ENCODE measurements at places on chromosomes 7 and 10.

GRCh38 chr7:405489-406211 is 114.0 kb downstream of the PDGFA start:
- no peak for DNase-seq

- no peak for DNase-seq
These were observed 59.3 kb downstream of the ANKMY2 start for GRCh38 chr7:16586081-16586874.

- DNase-seq: no peak
These were observed 77.3 kb downstream of the CALD1 start for GRCh38 chr7:134856691-134857090.

GRCh38 chr10:7435674-7436073 is 24.8 kb upstream of the SFMBT2 start:
- no peak for DNase-seq

DNA sequence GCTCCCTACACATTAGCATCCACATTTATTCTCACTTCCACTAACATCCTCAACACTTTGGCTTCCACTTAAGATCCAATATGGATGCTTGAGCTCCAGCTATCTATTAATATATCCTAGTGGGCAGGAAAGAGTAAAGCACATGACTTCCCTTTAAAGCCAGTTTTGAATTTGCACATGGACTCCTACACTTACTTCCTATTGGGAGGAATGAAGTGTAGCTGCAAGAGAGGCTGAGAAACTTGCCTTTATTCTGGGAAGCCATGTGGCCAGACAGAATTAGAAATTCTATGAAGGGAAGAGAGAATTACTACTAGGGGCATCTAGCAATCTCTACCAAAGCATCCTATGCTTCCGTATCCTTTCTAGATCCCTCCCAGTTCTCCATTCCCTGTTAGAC is 3.0 kb upstream of the TSPAN14 start:
- DNase-seq: no peak

- DNase-seq: no peak
These were observed 51.9 kb upstream of the CFAP46 start for GRCh38 chr10:132994185-132994796.

DNA sequence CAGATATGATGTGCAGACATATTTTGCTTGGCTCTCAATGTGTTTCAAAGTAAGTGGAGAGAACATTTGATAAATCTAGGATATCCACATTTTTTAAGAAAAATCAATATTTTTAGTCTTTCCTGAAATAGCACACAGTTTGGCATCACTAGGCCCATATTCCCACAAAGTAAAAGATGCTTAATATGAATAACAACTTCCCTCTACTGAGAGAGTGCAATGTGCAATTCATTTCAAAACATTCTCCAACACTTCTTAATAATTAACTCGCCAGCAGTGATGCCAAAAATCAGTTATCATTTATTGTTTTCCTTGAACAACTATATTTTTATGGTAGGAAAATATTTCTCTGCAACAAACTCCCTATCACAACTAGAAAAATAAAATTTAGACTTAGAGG is 800.2 kb upstream of the MBL2 start:
- DNase-seq: no peak

- DNase-seq: peak; percentile 48
These were observed 16.2 kb downstream of the HSPB1 start for GRCh38 chr7:76318488-76319353.

DNA sequence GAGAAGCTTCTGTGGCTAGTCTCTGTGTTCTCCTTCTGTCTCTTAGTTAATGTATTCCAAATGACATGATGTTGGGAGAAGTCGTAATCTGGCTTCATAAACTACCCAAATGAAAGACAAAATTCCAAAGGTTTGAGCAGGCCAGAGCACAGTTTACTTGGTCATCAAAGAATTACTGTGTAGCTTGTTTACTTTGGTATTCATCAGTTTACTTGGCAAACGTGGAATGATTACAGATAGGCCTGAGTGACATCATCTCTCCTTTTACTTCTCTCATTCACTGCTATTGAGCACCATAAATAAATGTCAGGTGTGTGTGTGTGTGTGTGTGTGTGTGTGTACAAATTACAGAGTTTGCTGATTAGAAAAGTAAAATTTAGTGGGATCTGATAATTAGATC is 327.3 kb downstream of the PHTF2 start:
- no peak for DNase-seq

DNA sequence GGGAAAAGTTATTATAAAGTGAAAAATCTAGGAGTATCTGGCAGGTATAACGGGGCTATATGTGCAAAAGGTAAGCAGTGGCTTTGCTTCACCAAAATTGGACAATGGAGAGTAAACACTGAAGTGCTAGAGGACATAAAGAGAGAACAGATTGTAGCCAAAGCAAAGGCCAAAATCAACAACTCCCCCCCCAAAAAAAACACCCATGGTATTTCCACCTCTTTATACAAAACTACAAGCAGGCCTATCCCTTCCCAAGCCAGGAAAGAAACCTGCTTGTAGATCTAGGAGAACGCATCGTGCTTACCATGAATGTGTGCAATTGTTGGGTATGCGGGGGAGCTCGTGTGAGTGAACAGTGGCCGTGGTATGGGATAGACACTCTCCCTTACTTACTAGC is 9.2 kb upstream of the AKR1B1 start:
- DNase-seq: no peak

- DNase-seq: no peak
These were observed 46.7 kb downstream of the CAMK1D start for GRCh38 chr10:12396093-12396492.

DNA sequence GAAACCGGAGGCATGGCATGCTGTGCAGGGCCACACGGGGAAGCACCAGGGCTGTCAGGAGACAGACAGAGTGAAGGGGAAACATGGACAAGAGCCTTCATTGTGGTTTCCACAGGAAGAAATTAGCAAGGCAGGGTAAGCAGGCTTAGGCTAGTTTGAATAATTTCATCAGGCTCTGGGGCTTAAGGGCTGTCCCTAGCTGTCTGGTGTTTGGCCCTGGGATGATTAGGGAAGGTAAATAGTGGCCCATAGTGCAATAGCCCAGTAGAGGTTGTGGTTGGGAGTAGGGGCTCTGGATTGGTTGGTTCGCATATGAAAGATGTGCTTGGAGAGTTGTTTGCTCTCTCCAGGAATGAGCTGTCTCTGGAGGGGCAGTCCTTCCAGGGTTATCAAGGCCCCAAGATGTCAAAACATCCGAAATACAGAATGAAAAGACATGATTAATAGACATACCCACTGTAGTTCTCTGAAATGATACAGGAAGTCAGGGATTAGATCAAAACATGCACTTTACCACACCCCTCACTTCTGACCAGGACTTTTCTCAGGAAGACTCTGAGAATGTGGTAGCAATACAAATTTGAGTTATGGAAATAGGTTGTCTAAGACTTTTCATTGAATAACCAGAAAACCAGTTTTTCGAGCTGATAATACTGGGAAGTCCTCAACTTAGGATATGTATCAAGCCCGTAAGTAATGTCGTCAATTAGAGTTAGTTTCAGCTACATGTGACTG is 224.9 kb upstream of the NFE2L3 start:
- DNase-seq: no peak

DNA sequence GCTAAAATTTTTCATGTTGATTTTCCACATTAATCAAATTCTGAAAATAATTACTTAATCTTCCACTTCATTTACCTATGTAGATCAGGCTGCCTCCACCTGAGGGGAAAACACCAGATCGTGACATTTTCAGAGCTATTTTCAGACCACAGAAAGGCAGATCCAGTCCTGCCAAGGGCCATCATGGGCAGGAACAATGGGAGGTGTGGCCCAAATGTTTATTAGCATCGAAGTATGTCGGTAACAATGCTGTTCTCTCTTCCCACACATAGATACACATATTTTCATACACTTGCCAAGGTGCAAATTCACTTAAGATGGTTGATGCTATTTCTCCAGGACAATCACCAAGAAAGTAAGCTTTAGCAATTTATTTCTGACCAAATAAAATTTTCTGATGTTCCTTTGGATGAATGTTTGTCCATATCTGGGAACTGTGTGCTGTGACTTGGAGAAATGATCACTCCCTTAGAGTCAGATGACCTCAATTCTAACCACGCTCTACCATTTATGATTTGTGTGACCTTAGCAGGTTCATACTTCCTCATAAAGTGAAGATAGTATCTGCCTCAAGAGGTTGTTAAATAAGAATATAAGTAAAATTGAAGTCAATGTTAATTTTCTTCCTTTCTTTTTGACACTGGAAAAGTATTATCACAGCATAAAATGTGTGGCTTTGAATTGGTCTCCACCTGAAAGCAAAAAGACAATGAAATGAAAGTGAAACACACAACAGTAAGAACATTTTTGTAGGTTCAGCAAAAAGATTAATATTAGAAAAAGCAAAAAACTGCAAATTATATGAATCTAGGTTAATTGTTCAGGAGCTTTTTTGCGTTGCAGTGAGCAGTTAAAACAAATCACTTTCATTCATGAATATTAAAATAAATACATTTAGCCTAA is 310.4 kb upstream of the PHF14 start:
- DNase-seq: no peak

DNA sequence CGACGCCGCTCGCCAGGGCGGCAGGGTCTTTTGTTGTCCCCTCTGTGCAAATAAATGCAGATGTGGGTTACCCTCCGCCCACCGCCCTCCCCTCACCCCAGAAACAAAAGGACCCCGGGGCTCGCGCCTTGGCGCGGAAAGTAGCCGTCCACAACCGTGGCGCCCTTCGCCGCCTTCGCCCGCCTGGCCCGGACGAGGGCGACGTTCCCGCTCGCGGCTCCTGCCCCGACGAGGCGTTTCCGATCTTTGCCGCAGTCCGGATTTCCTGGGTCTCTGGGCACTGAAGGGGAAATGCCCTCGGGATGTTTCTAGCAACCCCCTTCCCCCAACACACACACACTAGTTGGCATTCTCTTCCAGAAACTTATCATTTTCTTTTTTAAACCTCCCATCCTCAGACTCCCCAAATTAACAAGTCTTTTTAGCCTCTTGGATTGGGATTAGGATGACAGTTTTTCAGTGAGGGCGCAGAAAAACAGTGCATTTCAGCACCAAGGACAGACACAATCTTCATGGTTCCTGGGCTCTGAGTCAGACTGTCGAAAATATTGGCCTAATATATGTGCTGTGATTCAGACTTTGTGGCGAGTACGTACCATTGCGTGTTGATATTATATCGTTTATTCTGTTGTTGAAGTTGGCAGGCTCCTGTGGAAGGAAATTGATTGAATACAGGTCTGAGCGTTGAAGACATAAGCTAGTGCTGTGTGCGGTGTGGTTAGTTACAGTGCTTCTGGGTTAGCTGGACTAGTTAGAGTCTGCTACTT is 771 bp downstream of the PHYHIPL start:
- no peak for DNase-seq

DNA sequence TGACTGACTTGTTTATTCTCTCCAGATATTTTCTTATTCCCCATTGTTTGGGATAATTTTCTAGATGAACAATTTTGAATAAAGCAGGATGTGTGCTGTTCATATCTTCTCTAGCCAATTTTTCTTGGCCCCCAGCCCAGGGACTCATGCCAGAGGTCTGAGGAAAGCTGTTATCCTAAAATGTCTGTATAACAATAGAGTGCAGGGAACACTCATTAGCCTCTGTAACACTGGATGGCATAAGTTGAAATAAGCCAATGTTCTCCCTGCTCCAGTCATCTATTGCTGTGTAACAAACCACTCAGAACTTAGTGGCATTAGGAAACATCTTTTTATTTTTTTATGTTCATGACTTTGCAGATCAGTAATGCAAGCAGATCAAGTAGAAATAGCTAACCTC is 121.7 kb upstream of the TRIM24 start:
- DNase-seq: no peak

DNA sequence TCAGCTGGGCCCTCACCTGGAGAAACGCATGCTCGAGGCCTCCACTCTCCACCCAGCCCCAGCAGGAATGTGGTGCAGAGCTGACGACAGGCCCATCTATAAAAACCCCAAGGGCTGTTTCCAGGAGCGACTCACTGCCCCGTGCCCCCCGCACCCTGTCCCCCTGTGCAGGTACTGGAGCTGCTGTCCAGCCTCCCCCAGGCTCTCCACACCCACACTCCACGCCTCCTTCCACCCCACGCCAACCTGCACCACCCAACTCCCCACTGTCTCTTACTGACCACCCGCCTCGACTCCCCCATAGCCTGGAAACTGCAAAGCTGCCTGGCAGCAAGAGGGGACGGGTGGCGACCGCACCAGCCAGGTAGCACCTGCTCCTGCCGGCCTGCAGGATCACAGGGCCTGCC is 43.3 kb downstream of the DIP2C start:
- no peak for DNase-seq

GRCh38 chr7:36677769-36678437 is 46.4 kb downstream of the AOAH start:
- no peak for DNase-seq

- no peak for DNase-seq
These were observed 487.9 kb downstream of the PARD3 start for GRCh38 chr10:34327184-34327583.

GRCh38 chr10:98510412-98510995 is 63.8 kb upstream of the HPS1 start:
- no peak for DNase-seq

- no peak for DNase-seq
These were observed 92.8 kb upstream of the LANCL2 start for GRCh38 chr7:55272328-55272727.

DNA sequence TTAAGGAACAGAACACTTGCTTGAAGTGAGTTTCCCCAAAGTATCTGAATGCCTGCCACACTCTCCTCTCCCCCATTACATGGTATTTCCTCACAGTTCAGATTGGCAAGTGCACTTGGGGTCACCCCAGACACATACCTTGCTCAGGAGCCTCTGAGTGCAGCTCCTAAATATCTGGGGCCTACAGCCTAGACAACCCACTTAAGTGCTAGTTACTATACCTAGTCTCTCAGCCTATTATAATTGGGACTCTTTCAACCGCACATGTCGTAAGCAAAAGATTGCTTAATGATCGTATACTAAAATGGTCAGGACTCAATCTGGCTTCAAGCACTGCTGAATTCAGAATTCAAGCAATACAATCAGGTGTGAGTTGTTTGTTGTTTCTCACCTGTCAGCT is 19.9 kb downstream of the TMEM176B start:
- no peak for DNase-seq

GRCh38 chr10:124641282-124642087 is 102.7 kb downstream of the FAM53B start:
- no peak for DNase-seq

DNA sequence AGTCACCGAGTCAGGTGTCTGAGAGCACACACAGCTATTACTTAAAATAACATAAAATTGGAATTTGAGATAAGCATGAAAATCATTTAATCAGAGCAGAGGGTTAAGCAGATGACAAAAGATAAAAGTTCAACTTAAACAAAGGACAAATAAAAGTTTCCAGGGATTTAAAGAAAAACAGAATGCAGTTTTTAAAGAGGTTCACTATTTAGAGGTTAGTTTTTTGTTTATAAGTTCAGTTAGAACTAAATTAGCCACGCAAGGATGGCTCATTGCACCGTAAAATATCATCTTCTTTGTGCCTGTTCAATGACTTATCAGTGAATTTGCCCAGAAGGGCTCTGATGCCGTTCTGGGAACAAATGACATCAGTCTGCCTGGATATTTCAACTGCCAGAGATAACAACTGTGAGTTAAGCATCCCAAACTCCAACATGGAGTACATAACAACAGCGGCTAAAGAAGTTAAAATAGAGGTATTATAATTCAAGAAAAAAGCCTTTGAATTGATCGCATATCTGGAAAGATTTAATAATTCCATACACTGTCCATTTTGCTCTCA is 107.8 kb downstream of the ANK3 start:
- no peak for DNase-seq
